Osteoblast (primary cell): ENCODE measurements at places on chromosomes 5 and 9.

GRCh38 chr5:96660971-96661854 lies 963 bp upstream of the CAST start:
- DNase-seq, result peak; percentile 80

DNA sequence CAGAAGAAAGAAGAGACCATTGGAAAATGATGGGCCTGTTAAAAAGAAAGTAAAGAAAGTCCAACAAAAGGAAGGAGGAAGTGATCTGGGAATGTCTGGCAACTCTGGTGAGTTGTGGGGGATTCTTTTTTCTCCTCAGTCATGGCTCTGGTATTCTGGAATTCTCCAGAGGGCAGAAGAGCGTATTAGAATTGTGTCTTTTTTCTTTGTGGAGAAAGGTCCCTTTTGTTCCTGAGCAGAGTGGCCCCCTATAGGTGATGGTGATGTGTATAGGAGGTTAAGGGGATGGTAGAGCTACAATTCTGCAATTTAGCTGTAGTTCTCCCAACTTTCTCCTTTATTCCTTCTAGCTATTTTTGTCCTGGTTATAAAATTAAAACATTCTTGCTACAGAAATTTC lies 1.6 kb upstream of the DHFR start:
- DNase-seq, result no peak

DNA sequence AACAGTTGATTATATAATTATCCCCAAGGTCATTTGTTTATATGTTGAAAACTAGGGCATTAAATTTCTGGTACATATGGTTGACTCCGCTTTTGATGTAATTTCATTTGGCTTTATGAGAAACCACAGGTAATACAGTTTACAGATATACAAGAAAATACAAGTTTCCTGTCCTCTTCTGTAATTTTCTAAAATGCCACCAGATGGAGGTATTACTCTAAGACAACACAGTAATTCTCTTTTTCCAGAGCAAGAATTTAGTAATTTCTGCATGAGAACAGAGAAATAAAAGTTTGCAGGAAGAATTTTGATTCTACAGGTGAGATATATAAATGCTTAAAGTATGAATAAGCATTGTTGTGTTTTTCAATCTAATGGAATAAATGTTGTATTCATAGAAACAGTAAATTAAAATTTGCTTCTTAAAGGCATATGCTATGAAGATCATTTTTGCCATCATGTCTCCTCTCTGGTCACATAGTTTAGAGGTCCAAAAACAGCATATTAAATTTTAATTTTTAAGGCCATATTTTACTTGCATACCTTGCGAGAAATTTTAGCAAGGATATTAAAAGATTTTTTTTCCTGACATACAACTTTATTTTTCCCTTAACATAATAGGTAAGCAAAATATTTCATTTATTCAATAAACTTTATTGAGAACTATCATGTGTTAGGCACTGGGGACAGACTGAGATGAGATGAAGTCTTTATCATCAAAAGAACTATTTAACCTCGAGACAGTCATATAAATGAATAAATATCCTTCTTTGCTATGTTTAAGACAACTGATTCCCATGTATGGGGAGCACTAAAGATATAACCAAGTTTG lies 22.7 kb downstream of the CHD1 start:
- no peak for DNase-seq

- peak; percentile 64 for DNase-seq
Observed at GRCh38 chr5:39100851-39101396, 26.7 kb upstream of the RICTOR start.

DNA sequence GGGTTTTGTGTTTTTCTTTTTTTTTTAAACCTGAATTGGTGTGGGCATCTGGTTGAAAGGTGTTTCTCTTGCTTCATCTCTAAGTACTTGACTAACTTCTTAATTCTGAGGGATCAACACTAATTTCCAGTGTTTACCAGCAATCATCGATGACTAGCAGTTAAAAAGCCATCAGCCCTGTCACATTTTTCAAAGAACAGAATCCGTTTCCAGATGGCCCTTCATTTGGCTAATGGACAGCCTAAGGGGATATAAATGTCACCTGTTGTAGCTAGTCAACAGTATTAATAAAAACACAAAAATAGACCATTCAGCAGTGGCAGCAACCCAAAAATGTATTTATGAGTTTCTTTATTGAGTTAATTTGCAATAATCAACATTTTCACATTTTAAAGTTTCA lies 1076.5 kb downstream of the MAT2B start:
- no peak for DNase-seq

GRCh38 chr5:78696637-78697036 lies 48.1 kb upstream of the LHFPL2 start:
- DNase-seq, result no peak

DNA sequence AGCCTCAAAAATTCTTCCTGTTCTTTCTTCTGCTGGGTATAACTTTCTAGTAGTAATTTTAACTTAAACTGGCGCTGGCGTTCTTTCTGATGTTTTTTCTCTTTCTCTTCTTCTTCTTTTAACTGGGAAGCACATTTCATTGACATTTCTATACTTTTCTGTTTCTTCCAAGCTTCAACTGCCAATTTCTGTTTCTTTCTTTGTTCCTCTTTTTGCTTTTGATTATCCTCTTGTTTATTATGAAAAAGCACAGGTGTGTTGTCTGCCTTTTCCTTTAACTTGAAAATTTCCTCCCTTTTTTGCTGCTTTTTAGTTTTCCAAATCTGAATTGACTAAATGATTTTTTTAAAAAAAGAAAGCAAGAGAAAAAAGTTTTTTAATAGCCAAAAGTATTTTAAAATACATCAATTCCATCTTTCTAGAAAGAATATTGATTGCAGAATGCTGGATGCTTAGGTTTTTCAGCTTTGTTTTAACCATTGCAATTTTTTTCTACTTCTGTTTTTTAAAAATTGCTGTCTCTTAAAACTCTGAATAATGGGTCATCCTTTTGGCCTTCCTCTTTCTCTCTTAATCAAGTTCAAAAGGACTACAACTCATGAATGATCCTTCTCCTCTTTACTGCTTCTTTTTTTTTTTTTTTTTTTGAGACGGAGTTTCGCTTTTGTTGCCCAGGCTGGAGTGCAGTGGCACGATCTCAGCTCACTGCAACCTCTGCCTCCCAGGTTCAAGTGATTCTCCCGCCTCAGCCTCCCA lies 8.8 kb upstream of the PGGT1B start:
- no peak for DNase-seq
